Stimulated activated CD8-positive, alpha-beta memory T cell treated with anti-CD3 and anti-CD28 coated beads, Interleukin-4, amount 100 ng/mL, for 4 hours (primary cell): ENCODE measurements at places on chromosomes 4 and X.

- no peak for DNase-seq
These were observed 128.8 kb downstream of the GPAT3 start for GRCh38 chr4:83664741-83665140.

DNA sequence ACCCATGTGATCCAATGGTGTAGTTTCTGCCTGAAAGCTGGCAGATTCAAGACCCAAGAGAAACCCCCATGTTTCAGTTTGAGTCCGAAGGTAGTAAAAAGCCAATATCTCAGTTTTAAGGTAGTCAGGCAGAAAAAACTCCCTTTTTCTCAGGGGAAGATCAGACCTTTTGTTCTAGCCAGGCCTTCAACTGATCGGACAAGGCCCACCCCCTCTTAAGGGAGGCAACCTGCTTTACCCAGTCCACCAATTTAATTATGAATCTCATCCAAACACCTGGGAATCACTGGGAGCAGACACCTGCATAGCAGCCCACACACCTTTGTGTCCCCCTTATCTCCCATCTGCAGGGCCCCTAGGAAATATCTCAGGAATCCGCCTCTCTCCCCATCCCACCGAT, 322.0 kb downstream of the STK32B start:
- DNase-seq = no peak

DNA sequence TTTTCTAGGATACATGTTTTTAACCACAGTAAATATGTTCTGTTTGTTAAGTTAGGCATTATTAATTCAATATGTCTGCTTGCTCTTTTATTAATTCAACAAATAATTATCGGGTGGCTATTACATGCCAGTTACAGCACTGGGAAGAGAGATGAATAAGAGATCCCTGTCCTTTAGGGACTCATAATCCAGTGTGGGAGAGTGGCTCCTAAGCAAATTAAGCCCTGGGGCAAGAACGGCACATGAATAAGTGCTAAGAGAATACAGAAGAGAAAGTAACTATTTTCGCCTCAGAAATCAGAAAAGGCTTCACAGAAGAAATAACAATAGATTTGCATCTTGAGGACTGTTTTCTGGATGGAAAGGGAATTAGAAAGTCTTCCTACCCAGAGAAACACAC, 236.7 kb downstream of the NR3C2 start:
- DNase-seq = no peak

- no peak for DNase-seq
These were observed 15.0 kb downstream of the BRCC3 start for GRCh38 chrX:155086202-155086840.

DNA sequence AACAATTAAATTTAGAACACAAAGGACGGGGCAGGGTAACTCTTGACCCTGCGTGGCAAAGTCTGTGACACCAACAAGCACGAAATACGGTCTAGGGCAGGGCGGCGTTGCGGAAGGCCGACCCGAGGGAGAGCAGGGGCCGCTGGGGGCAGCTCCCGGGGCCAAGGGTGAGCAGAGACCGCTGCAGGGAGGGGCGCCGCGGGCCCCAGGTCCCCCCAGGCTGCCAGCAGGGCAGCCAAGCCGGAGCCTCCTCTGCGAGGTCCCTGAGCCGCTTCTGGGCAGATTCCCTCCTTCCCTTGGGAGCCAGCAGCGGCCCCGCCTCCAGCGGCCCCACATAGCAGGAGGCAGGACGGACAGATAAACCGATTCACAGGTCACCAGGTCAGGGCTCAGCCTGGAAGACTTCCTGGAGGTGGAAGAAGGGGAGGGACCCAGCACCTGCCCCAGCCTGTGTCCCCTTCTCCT, 90.2 kb downstream of the FAM53A start:
- DNase-seq = no peak

DNA sequence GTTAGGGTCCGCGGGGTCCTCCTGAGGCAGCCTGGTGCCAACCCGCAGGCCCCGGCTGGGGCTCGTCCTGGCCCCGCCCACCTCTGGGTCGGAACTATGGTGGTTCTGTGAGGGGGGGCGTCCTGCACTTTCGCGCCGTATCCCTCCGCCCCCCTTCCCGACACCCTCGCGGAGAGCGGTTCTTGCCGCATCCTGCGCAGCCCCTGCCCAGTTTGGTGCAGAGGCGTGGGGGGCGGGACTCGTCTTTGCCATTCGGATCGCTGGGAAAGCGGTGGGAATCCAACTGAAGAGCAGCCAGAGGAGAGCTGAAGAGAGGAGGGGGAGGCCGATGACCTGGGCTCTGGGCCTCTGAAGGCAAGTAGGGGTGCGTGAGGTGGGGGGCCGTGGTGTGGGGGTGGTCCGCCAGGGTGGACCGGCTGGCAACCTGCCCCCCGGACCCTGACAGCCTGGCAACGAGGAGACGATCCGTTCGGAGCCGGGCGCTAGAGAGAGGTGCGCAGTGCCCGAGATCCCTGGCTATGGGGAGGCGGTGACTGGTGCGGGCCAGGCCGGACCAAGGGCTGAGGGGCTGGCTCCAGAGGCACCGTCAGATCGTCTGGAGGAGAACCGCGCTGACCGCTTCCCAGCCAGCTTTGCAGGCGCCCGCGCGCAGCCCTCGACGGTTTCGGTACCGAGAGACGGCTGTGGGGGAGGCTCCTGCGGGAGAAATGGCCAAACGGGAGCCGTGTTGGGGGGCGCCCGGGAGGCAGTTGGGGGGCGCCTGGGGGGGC, at the start of gene GPRASP1:
Gene GPRASP1 (plus strand): TSS at position 242 of the 770 bp plus-strand sequence. CDS start 2,431 bp downstream, outside the sequence.
- DNase-seq = no peak

DNA sequence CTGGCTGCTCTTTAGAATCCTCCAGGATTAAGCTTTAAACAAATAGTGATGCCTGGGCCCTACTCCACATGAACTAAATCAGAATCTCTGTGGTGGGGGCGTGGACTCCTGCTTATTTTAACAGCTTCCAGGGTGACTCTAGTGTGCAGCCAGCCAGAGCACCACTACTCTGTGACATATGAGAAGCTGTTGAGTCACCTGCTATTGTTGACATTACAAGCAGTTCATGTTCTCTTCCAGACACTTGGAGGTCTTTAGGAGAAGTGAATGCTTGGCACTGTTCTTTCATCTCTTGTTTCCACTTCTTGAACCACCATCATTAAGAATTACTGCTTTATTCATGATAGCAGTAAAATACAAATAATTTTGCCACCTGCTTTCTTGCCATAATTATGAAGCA, 426 bp upstream of the C4orf51 start:
- no peak for DNase-seq

- DNase-seq = no peak
These were observed 116.6 kb upstream of the LCORL start for GRCh38 chr4:18138076-18138665.

- DNase-seq = no peak
These were observed 141.5 kb upstream of the RBPJ start for GRCh38 chr4:26179316-26179760.
